CD4-positive, CD25-positive, alpha-beta regulatory T cell (primary cell): ENCODE measurements at places on chromosomes 6 and 20. TPM values are rescaled to one million over a fixed set of nuclear protein-coding genes. Genes with fewer than 3 reads are reported as not detected.

DNA sequence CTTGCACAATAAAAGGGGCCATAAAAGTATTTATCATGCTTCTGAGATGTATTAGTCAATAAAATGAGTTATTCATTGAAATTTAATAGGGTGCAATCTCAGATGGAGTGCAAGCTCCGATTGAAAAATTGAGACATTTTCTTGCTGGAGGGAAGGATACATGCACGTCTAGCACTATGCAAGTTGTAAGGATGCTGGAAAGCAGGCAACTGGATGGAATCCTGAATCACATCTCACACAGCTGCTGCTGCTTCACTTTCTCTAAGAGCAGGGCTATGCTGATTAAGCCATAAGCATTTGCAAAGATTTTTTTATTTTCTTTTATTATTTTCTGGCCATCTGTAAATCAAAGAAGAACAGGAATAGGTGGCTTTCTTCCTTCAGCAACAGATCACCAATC, 308.8 kb upstream of the EPHA7 start:
- no peaks in the 10 kb centered on the region for H3K36me3 ChIP-seq
- no peak overlapping the region for H3K27ac ChIP-seq
- no peak for DNase-seq
- no peaks in the 10 kb centered on the region for H3K27me3 ChIP-seq
- H3K4me3 ChIP-seq, result no peak overlapping the region

GRCh38 chr20:44589537-44589936, 7.2 kb downstream of the PKIG start:
- no peak overlapping the region for H3K27ac ChIP-seq
- no peaks in the 10 kb centered on the region for H3K36me3 ChIP-seq
- no peak overlapping the region for H3K4me3 ChIP-seq
- no peaks in the 10 kb centered on the region for H3K4me1 ChIP-seq
- DNase-seq, result no peak

GNAS-AS1 gene
- not detected for polyA plus RNA-seq

- no peaks in the 10 kb centered on the region for H3K27me3 ChIP-seq
- no peaks in the 10 kb centered on the region for H3K36me3 ChIP-seq
- H3K4me1 ChIP-seq, result peaks cover 27% of the 10 kb centered on the region
- no peak overlapping the region for H3K4me3 ChIP-seq
- H3K27ac ChIP-seq, result no peak overlapping the region
- DNase-seq, result peak; percentile 51
Observed at GRCh38 chr6:33589731-33590530, 9.9 kb upstream of the BAK1 start.

DHX16 gene
- 25.3 TPM for polyA plus RNA-seq
